Stomach (tissue), 19 donors: ENCODE measurements at places on chromosomes 7 and 10. TPM values are rescaled to one million over a fixed set of nuclear protein-coding genes. Genes with fewer than 3 reads are reported as not detected.
A peak's percentile ranks its signal among the peaks of the same experiment; 100 is the strongest.

Gene NDUFA5
- 154 TPM for polyA plus RNA-seq

Gene BZW2
- 53.0 TPM for polyA plus RNA-seq

Gene MBL2
- not detected for polyA plus RNA-seq

Gene IKZF1
- polyA plus RNA-seq = 6.4 TPM

Gene RPEL1
- not detected for polyA plus RNA-seq

Gene FAM180A
- 0.08 TPM for polyA plus RNA-seq

Gene SPDYE9
- not detected for polyA plus RNA-seq

Gene TECTB
- not detected for polyA plus RNA-seq

Gene ELFN1
- 0.19 TPM for polyA plus RNA-seq

Gene RINT1
- 11.2 TPM for polyA plus RNA-seq

DNA sequence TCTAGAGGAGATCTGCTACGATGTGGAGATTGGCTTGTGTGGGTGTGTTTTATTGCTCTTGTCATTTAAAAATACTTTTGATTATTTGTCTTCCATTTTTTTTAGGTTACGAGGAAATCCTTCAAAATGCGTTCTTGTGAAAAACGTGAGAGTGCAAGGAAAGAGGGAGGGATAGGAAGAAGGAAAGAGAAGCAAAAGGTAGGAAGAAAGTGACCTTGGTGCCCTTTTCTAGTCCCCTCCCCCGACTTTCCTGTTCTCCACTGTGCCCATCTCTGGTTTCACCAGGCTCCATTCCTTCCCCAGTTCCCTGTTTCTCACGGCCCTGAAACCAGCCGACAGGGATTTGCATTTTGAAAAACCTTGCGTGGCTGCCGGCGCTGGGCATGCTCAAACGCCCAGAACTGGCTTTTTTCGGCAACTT lies 506 bp upstream of the GNAI1 start:
- peak overlapping the region; percentile 94 for H3K4me3 ChIP-seq
- H3K4me1 ChIP-seq = peaks cover 38% of the 10 kb centered on the region
- H3K27ac ChIP-seq = peak overlapping the region; percentile 96
- DNase-seq = no peak
- H3K27me3 ChIP-seq = peaks cover 7% of the 10 kb centered on the region
- H3K36me3 ChIP-seq = no peaks in the 10 kb centered on the region

GRCh38 chr10:33534416-33534815 lies 199.9 kb upstream of the NRP1 start:
- DNase-seq = no peak
- H3K36me3 ChIP-seq = no peaks in the 10 kb centered on the region
- no peak overlapping the region for H3K4me3 ChIP-seq

- H3K4me3 ChIP-seq = no peak overlapping the region
- DNase-seq = no peak
- no peak overlapping the region for H3K27ac ChIP-seq
- peaks cover 26% of the 10 kb centered on the region for H3K4me1 ChIP-seq
- no peaks in the 10 kb centered on the region for H3K27me3 ChIP-seq
Observed at GRCh38 chr10:88642963-88643362, 21.3 kb upstream of the LIPF start.

GRCh38 chr10:62214364-62214874 lies 54.2 kb downstream of the RTKN2 start:
- no peak overlapping the region for H3K27ac ChIP-seq
- DNase-seq = no peak
- H3K36me3 ChIP-seq = no peaks in the 10 kb centered on the region
- no peaks in the 10 kb centered on the region for H3K4me1 ChIP-seq
- no peaks in the 10 kb centered on the region for H3K27me3 ChIP-seq
- H3K4me3 ChIP-seq = no peak overlapping the region

DNA sequence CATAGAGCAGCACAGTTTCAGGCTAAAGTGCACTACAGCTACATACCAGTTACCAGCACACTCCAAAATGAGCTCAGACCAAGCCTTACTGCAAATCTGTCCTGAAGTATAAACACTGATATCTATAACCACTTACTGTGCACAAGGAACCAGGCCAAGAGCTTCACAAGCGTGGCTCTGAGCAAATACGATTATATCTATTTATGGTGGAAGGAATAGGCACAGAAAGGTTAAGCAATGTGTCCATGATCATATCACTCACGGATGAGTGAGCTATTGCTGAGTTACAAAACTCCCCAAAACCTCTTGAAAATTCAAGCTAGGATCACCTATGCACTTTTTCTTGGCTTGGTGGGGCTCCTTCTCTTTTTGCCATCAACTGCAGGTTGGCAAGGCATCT lies 84.9 kb downstream of the GPAM start:
- DNase-seq = no peak
- no peak overlapping the region for H3K4me3 ChIP-seq
- H3K27me3 ChIP-seq = no peaks in the 10 kb centered on the region
- no peaks in the 10 kb centered on the region for H3K4me1 ChIP-seq
- no peak overlapping the region for H3K27ac ChIP-seq
- no peaks in the 10 kb centered on the region for H3K36me3 ChIP-seq

- peaks cover 3% of the 10 kb centered on the region for H3K4me1 ChIP-seq
- peaks cover 3% of the 10 kb centered on the region for H3K36me3 ChIP-seq
- no peak overlapping the region for H3K4me3 ChIP-seq
- DNase-seq = no peak
- no peaks in the 10 kb centered on the region for H3K27me3 ChIP-seq
- H3K27ac ChIP-seq = no peak overlapping the region
Observed at GRCh38 chr7:134654104-134654775, 7.6 kb downstream of the BPGM start.

DNA sequence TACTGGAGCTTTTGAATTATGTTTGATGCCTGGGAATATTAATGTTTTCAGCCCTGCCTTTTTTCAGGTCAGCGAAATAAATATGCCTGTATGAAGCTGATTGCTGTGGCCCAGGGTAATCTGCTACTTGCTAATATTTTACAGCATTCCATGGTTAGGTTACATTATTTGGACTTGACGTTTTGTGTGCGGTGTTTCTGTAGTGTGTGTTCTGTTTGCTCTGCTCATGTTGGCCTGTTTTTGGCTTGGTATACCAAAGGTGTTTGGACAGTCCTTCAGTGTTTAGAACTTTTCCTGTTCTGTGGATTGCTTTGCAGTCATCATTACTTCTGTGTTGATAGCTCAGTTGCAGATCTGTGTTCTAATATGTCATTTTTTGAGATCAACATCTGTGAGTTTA lies 11.5 kb downstream of the ZRANB1 start:
- DNase-seq = no peak
- H3K27ac ChIP-seq = no peak overlapping the region
- H3K4me1 ChIP-seq = peaks cover 20% of the 10 kb centered on the region
- H3K27me3 ChIP-seq = no peaks in the 10 kb centered on the region
- H3K4me3 ChIP-seq = no peak overlapping the region
- H3K36me3 ChIP-seq = peaks cover 3% of the 10 kb centered on the region

GRCh38 chr7:11833431-11833830 lies 1.4 kb upstream of the THSD7A start:
- no peak for DNase-seq
- H3K4me1 ChIP-seq = peaks cover 15% of the 10 kb centered on the region
- H3K4me3 ChIP-seq = no peak overlapping the region
- H3K27me3 ChIP-seq = peaks cover 8% of the 10 kb centered on the region

- H3K27ac ChIP-seq = no peak overlapping the region
- H3K4me1 ChIP-seq = no peaks in the 10 kb centered on the region
- peak; percentile 48 for DNase-seq
- no peaks in the 10 kb centered on the region for H3K27me3 ChIP-seq
- H3K4me3 ChIP-seq = no peak overlapping the region
Observed at GRCh38 chr10:21364196-21365114, 161.0 kb downstream of the SKIDA1 start.

GRCh38 chr7:127230192-127230925 lies 22.4 kb downstream of the GRM8 start:
- H3K4me1 ChIP-seq = no peaks in the 10 kb centered on the region
- no peak overlapping the region for H3K27ac ChIP-seq
- H3K36me3 ChIP-seq = no peaks in the 10 kb centered on the region
- DNase-seq = no peak

- no peaks in the 10 kb centered on the region for H3K27me3 ChIP-seq
- no peaks in the 10 kb centered on the region for H3K4me1 ChIP-seq
- no peak for DNase-seq
- H3K4me3 ChIP-seq = no peak overlapping the region
- no peak overlapping the region for H3K27ac ChIP-seq
Observed at GRCh38 chr7:47905076-47905920, 43.0 kb downstream of the PKD1L1 start.

DNA sequence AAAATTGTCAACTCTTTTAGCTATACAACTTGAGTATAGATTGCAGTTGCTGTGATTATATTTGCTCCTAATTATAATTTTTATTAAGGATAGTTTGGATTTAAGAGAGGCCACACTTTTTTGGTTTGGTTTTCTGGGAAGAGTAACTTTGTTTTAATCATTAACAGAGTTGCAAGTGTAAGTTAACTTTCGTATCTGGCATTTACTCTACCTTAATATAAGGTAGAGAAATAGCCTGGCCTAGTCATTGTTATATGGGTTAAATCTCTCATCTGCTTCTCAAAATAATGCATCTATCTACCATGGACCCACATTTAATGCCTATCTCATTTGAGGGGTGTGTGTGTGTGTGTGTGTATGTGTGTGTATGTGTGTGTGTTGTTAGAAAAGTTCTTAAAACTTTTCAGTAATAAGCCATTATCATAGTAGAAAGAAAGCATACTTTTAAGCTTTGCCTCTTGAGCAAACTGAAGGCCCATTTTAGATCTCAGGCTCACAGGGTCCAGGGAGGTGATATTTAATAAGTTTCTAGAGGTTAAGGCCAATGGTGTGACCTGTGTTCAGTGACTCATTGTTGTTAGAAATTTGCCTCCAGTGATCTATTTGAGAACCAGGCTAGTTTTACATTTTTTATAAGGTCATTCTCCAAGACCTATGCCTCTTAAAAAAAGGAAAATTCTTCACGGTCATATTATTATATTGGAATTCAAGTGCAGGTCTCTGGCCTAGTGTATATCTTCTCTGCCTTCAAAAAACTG lies 10.9 kb upstream of the TEX47 start:
- no peaks in the 10 kb centered on the region for H3K36me3 ChIP-seq
- no peaks in the 10 kb centered on the region for H3K4me1 ChIP-seq
- H3K27me3 ChIP-seq = no peaks in the 10 kb centered on the region
- no peak overlapping the region for H3K4me3 ChIP-seq
- no peak for DNase-seq

GRCh38 chr7:69162326-69162725 lies 435.9 kb upstream of the AUTS2 start:
- no peaks in the 10 kb centered on the region for H3K27me3 ChIP-seq
- H3K4me1 ChIP-seq = no peaks in the 10 kb centered on the region
- H3K36me3 ChIP-seq = no peaks in the 10 kb centered on the region
- no peak for DNase-seq
- H3K27ac ChIP-seq = no peak overlapping the region
- no peak overlapping the region for H3K4me3 ChIP-seq

DNA sequence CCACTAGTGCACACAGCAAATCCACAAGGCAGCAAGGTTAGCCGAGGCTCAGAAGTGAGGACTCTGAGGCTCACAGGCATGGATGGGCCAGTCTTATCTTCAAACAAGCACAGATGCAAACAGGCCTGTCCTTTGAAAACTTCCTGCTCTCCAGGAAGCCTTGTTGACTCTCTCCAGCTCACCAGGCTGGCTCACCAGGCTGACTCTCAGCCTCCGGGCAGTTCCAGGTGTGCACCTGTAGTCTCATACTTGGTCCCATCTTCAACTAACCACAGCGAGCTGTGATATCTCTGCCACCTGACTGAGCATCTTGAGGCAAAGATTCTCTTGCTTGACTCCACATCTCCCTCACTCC lies 173.9 kb upstream of the ZMIZ1 start:
- no peaks in the 10 kb centered on the region for H3K36me3 ChIP-seq
- H3K4me3 ChIP-seq = no peak overlapping the region
- H3K27ac ChIP-seq = no peak overlapping the region
- H3K4me1 ChIP-seq = no peaks in the 10 kb centered on the region

DNA sequence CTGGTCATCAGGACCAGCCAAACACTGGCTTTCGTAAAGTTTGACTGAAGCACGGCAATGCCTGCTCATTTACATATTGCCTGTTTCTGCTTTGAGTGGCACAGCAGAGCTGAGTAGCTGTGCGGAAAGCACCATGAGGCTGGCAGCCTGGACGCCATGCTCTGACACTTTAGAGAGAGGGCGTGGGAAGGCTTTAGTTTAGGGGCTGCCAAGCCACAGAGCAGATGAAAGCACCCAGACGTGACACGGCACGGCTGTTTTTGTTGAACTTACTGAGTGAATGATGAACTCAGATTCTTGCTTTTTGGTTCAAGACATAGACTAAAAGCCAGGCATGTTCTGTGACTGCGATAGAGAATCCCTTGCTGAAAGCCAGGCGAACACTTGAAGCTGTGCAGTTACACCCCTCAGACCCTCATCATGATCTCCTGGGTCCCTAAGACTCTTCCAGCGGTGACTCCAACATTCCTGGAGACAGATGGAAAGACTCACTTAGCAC lies 182.1 kb downstream of the ZMYND11 start:
- no peak overlapping the region for H3K4me3 ChIP-seq
- no peak overlapping the region for H3K27ac ChIP-seq
- DNase-seq = peak; percentile 78
- no peaks in the 10 kb centered on the region for H3K4me1 ChIP-seq
- H3K36me3 ChIP-seq = peaks cover 21% of the 10 kb centered on the region
- H3K27me3 ChIP-seq = no peaks in the 10 kb centered on the region

DNA sequence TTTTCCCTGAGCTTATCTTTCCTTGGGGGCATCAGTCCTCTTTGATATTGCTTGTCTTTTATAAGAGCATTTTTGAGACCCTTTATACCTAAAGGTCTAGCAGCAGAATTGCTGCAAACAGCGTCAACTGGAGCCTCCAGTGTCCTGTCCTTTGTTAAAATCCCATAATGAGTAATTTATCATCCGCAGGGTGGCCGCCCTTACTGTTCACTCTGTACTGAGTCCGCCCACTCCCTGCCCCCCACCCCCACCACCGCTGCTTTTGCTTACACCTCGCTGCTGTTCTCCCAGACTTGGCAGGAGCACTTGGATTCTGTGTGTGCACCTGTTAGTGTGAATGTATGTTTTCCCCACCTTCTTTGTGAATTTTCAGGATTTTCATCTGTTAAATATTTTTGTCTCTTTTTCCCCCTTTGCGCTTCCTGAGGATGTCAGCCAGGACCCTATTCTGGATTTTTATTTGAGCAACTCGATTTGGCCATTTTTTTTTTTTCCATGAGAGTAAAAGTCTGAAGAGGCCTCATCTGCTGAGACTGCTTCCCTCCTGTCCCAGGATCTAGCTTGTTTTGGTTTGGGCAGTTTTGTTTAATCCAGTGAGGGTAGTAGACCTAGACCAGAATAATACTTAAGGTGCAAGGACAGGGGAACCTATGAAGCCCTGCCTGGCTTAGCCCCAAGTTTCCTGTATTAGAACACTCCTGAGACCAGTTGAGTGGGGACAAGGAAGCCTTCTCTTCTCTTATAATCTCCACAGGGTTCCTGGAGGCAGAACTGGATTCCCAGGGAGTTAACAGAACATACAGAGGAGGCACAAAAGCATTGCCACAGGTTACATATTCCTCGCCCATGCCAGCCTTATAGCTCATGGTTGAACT lies 8.2 kb downstream of the AGFG2 start:
- peaks cover 32% of the 10 kb centered on the region for H3K36me3 ChIP-seq
- peaks cover 78% of the 10 kb centered on the region for H3K4me1 ChIP-seq
- H3K4me3 ChIP-seq = peak overlapping the region; percentile 30
- no peaks in the 10 kb centered on the region for H3K27me3 ChIP-seq
